DMS53 (cell line): ENCODE measurements at places on chromosomes 1 and 21.

DNA sequence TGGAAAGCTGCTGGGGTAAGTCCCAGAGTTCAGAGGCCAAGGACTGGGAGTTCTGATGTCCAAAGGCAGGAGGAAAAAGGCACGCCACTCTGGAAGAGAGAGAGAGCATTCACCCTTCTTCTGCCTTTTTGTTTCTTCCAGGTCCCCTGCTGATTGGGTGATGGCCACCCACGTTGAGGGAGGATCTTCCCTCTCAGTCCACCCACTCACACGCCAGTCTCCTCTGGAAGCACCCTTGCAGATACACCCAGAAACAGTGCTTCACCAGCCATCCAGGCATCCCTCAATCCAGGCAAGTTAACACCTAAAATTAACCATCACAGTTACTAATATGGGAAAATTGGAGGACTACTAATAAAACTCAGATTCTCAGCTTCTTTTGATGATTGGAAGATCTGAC, 66.1 kb upstream of the PARP1 start:
- DNase-seq: no peak

DNA sequence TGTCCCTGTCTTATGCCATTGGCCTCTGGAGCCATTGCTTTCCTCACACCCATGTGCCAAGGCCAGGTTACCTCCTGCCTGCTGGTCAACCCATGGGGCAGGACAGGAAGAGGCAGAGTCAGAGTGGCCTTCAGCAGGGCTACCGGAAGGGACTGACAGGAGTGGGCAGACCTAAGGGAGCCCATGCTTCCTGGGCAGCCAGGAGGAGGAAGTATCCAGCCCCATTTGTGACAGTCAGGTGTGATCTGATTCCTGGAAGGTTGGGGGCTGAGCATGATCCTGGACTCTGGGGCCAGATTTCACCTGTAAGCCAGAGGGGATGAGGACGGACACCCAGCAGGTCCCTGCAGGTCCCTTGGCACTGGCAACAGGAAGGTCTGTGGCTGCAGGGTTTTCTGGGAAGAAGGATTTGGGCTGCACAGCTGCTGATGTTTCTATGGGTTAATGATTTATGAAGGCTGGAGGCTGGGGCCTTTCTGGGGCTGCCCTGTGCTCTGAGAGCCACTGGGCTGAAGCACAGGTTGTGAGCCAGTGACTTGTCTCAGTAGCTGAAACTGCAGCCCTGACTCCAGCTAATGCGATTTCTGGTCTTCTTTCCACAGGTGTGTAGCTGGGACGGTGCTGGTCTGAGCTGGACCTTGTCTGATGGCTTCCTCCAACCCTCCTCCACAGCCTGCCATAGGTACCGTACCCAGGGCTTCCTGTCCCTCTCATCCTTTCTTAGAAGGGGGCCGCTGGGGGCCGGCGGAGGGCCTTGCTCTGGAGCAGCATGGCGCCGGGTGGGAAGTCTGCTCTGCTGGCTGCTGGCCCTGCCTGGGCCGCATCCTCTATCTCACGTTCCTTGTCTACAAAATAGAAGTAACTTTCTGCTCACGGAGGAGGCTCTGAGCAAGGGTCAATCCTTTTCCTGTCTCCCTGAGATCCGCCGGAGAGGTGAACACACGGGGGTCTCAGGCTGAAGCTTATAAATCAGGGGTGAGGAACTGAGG, 40.7 kb downstream of the ARHGEF10L start:
- peak; percentile 95 for DNase-seq

- peak; percentile 96 for DNase-seq
Measured at GRCh38 chr21:34690041-34690792, 21.4 kb downstream of the CLIC6 start.

DNA sequence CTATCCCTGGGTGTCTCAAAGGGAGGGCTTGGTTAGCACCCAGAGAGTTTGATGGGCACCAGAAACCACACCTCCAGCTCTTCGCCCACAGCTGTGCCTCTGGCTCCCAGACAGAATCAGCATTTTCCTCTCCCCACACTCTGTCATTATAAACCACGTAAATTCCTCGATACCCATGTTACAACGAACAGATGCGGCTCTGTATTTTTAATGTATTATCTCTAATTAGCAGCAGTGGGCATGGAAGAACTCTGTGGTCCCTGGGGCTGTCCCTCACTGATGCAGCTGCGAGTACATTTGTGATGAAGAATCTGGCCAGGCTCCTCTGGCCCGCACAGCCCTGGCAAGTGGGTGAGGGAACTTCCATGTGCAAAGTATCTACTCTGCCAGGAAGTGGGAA, 10.8 kb downstream of the HMGB4 start:
- no peak for DNase-seq

DNA sequence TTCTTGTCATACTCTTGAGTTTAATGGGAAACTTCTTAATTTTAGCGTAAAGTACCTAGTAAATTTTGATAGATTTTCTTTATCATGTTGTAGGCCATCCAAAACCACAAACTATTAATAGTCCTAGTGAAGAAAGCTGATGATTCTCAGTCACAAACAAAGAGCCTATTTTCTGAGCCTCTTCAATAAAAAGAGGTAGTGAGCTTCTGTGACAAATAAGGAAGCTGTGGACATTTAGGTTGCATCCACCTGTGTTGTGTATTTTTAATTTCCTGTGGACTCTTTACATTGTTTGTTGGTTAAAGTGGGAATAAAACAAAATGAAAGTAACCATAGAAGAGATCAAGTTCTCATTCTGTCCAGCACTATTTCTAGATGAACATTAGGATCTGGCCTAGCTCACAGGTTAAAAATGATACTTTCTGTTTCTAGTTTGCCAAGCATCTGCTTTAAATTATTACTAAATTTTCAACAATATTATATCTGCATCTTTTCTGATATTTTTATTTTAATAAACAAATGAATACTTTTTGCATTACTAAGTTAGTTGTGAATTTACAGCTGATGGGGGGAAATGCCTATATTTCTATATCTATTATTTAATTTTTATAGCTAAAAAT, 702.2 kb upstream of the ADGRL4 start:
- no peak for DNase-seq

DNA sequence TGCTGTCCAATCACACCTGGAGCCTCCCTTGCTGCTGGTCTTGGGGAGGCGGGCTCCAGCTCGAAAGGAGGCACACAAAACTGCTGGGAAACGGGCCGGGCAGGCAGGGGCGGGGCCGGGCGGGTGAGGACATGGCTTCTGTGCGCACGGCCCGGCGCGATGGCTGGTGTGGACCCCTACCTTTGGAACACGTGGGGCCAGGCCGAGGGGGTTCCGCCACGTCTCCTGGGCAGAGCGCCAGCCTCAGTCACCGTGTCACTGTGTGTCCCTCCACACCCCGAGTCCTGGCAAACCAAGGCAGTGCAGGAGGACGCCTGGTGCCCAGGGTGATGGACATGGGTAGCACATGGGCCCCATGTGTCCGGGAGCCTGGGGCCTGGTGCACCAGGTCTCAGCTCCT, 42.0 kb upstream of the ADARB1 start:
- DNase-seq: no peak

DNA sequence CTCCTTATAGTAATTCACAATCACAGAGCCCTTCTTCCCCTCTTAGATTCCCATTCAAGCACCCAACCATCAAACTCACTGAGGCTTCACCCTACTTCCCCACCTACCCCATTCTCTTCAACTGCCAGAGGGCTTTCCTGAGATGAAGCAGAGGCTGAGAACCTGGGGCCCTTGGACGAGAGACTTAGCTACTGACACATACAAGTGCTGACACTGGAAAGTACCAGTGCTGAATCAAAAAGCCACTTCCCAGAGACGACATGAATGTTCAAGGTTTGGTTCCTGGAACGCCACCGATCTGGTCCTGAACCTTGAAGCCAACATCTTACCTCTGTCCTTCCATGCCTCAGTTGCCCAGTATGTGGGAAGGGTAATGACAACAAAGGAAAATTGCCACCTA, 16.6 kb upstream of the RAP1A start:
- DNase-seq: no peak

DNA sequence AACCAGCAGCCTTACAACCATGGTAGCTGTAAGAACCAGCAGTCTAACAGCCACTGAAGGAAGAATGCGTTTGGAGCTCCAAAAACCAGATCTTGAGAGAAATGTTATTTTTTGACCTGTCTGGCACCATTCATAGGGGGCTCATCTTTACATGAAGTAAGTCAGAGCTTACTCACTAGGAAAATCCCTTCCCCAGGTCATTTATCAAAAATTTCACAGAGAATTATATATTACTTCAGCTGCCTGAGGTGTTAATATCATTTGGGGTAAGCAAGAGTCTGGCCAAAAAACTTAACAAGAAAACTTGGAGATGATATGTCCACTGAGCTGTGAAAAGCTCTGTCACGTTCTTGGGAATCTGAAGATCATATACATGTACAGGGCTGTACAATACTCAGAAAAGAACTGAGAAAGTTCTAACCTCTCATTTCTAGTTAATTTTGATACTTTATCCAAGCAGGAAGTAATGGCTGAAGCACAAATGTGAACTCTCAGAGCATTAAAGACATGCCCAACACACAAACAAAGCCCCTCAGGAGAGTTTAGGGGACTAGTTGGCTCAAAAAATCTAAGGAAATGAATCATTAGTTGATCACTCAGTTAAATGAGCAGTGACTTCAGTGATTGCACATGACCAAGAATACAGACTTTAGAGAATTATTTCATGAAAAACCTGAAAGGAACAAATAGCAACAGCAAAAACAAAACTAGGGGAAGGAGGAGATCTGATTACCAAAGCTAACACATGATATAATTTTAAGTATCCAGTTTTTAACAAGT, 681.1 kb downstream of the LTN1 start:
- no peak for DNase-seq

DNA sequence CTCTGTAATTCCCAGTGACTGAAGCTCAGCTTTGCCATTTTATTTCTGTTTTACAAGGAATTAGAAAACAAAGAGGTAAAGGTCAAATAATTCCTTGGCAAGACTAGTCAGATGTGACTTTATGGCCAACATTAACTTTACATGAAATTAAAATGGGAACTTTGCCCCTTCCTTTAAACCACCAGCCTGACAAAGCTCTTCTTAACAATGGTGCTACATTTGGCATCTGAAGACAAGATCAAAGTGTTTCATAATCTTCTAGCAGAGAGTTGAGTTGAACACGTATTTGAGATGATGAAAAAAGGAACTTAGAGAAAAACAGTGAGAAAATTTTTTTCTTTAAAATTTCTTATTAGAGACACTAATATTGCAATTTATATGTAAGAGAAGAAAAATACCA, 193.8 kb downstream of the AK5 start:
- DNase-seq: no peak

- DNase-seq: peak; percentile 25
Measured at GRCh38 chr1:97270508-97271307, 549.1 kb downstream of the PTBP2 start.

GRCh38 chr1:228510803-228511413, 23.7 kb downstream of the RNF187 start:
- DNase-seq: no peak

- DNase-seq: peak; percentile 28
Measured at GRCh38 chr21:36926989-36927718, 39.3 kb downstream of the HLCS start.

DNA sequence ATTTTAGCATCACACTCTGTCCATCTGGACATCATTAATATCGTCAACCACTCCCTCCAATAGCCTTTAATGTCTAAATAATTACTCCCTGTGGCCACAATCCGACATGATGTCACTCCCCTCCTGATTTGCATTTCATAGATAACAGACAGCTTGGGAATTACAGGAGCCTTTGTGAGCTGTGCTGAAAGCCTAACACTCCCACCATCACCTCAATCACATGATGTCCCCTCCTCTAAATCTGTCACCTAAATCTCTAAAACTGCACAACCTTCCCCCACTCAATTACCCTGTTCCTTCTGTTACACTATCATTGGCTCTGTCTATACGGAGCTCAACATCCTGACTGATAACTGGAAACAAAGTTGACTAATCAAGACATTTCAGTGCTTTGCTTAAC, 14.3 kb downstream of the NHLH2 start:
- DNase-seq: no peak

- no peak for DNase-seq
Measured at GRCh38 chr1:112626887-112627286, 7.3 kb downstream of the CAPZA1 start.

DNA sequence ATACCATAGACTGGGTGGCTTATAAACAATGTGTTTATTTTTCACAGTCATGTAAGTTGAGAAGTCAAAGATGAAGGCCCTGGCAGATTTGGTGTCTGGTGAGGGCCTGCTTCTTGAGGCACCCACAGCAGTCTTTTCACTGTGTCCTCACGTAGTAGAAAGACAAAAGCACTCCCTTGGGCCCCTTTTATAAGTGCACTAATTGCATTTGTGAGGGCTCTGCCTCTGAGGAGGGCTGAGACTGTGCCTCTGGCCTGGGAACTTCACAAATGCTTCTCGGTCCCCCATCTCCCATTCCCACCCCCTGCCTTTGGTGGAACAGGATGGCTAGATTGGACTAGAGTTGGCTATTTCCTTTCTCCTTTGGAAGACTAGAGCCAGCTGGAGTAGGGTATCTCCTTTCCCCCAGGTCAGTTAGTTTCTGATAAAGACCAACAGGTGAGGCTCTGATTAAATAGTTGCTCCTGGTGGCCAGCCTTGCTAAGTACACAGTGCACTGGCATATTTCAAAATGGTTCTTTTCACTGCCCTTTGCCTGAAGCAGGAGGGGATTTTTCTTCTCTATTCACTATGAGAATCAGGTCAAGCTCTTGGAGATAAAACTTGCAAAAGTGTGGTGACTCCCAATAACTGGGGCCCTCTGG, 82.9 kb downstream of the PLPPR4 start:
- DNase-seq: peak; percentile 35

DNA sequence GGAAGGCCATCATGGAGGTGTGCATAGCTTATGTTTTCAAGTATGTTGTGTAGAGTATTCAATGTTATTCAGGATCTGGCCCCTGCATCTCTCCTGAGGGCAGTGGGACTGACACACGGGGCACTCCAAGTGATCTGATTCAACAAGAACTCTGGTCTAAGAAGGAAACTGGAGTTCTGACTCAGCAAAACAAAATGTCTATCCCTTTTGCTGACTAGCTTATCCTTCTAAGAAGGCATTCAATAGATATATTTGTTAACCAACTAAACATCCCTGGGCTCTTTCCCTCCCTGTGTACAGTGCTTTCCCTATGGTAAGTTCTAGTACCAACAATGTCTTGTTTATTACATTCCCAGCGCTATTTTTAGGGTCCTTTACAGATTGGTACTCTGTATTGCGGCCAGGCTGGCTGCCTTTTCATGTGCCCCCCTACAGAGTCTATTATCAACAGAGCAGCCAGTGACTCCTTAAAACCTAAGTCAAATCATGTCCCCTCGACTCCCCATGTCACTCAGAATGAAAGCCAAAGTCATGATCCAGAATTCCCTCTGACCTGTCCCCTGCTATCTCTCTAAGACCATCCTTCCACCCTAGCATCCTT, 304.9 kb downstream of the KCNH1 start:
- no peak for DNase-seq

- no peak for DNase-seq
Measured at GRCh38 chr1:53645690-53646078, 93.3 kb downstream of the GLIS1 start.

DNA sequence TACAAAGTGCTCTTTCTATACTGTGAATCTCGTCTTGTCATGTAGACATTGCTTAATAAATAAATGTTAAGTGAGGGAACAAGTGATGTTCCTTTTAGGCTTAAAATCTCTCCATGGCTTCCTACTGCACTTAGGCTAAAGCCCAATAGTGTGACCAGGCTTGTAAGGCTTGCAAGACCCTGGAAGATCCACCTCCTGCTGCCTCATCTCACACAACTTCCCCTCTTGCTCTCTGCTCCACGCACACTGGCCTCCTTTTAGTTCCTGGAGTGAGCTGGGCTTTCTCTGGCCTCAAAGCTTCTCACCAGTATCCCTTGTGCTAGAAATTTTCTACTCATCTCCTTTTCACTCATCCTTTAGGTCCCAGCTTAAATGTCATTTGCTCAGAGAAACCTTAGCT, 41.5 kb upstream of the DIPK1A start:
- DNase-seq: no peak
